ENCODE measurements at places on chromosomes 13 and 19. TPM values are rescaled to one million over a fixed set of nuclear protein-coding genes. Genes with fewer than 3 reads are reported as not detected.

Gene DCLK1
- not detected for total RNA-seq

Gene ZNF420
- total RNA-seq, result 16.5 TPM

Gene SOX1
- total RNA-seq, result not detected

Gene FXYD3
- total RNA-seq, result not detected
